ENCODE measurements at places on chromosomes 13 and 19. TPM values are rescaled to one million over a fixed set of nuclear protein-coding genes. Genes with fewer than 3 reads are reported as not detected.
A peak's percentile ranks its signal among the peaks of the same experiment; 100 is the strongest.

GRCh38 chr13:35598790-35599369 lies 122.4 kb upstream of the MAB21L1 start:
- peak overlapping the region; percentile 33 for H3K27ac ChIP-seq
- DNase-seq = no peak
- H3K36me3 ChIP-seq = no peaks in the 10 kb centered on the region
- no peaks in the 10 kb centered on the region for H3K27me3 ChIP-seq

DNA sequence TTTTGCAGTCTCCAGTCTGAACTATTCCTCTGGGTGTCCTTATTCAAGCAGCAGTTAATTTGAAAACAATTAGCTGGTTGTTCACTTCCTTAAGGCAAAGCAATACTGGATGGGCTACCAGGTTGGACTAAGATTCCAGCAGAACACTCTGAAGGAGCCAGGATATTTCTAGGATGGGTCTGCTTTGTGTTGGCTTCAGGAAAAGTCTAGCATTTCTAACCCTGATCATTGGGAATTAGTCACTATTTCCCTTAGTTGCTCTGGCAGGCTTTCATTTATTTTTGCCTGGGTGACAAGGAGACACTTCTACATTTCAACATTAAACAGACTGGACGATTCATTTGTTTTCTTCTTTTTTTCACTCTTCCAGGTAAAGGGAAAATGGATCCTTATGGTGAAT lies 228.4 kb downstream of the ENOX1 start:
- H3K4me3 ChIP-seq = no peak overlapping the region
- peak overlapping the region; percentile 23 for H3K27ac ChIP-seq
- no peak for DNase-seq
- H3K36me3 ChIP-seq = no peaks in the 10 kb centered on the region
- H3K4me1 ChIP-seq = no peaks in the 10 kb centered on the region

GRCh38 chr13:44340508-44340907 lies 33.1 kb upstream of the SERP2 start:
- H3K27me3 ChIP-seq = no peaks in the 10 kb centered on the region
- no peak for DNase-seq
- H3K27ac ChIP-seq = no peak overlapping the region
- H3K4me1 ChIP-seq = no peaks in the 10 kb centered on the region
- H3K36me3 ChIP-seq = no peaks in the 10 kb centered on the region

- H3K4me3 ChIP-seq = no peak overlapping the region
- H3K36me3 ChIP-seq = no peaks in the 10 kb centered on the region
- H3K27me3 ChIP-seq = peaks cover 19% of the 10 kb centered on the region
- H3K27ac ChIP-seq = no peak overlapping the region
- peaks cover 9% of the 10 kb centered on the region for H3K4me1 ChIP-seq
These were observed 4.6 kb upstream of the PLPP2 start for GRCh38 chr19:295687-296370.

DNA sequence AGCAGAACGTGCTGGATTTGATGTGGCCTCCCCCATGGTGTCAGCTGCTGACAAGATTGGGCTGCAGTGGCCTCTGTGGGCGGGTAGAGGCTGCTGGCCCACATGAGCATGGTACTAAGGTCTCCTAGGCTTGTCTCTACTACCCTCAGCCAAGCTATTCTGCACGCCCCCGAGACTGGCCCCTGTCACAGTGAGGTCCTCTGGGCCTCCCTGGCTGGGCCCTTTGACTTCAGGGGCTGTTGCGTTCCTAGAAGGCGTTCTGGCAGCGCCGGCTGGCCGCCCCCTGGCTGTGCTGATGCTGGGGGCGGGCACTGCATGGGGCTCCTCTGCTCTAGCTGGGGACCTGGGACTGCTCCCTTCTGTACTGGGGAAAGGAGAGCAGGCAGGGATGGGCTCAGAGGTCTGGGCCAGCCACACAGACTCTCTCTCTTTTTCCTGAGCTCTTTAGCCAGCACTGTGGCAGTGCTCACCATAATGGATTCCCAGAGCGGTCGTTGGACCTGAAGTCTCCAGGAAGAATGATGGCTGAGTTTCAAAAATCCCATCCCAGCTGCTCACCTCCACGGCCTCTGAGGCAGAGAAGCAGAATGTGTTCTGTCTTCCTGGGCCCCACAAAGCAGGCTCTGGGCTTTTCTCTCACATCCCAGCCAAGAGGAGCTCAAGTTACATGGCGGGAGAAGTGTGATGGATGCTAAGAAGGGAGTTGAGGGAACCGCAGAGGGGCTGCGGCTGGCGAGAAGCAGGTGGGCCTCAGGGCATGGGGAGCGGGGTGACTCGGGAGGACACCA lies 32.3 kb downstream of the TSSK6 start:
- H3K27ac ChIP-seq = no peak overlapping the region
- peaks cover 19% of the 10 kb centered on the region for H3K4me1 ChIP-seq
- no peaks in the 10 kb centered on the region for H3K27me3 ChIP-seq

DNA sequence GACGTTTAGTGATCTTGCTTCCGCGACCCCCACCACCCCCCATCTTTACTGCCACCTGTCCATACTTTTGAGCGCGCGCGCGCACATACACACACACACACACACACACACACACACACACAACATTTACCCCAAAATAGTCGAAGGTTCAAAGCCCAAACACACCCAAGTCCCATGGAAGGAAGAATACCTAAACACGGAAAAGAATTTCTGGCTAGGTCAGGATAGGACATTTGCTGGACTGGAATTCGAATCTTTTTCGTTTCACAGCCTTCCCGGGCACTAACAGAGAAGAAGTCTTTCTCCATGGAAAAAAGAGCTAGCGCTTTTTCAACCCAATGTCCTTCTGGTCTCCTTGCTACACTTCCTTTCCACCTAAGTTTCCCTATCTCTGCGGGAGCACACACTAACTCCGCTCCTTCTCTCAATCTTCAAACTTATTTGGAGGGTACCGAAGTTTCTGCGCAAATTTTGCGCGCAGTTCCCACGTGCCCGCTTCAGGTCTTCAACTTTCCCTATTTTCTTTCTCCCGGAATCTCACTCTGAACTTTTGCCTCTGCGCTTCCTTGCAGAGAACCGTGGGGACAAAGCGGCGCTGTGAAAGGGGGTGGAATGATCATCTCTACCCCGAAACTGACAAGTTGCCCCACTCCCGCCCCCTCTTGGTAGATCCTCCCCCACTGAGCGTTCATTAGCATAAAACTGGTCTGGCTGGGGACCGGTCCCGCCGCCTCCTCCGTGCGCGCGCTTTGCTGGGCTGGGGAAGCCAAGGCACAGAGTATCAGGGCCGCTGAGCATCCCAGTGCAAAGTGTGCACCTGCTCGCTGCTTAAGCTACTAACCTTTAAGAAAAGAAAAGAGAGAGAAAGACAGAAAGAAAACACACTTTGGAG lies 2.7 kb downstream of the DACH1 start:
- peak overlapping the region; percentile 93 for H3K27ac ChIP-seq
- DNase-seq = peak; percentile 65
- H3K36me3 ChIP-seq = no peaks in the 10 kb centered on the region
- no peaks in the 10 kb centered on the region for H3K27me3 ChIP-seq

DNA sequence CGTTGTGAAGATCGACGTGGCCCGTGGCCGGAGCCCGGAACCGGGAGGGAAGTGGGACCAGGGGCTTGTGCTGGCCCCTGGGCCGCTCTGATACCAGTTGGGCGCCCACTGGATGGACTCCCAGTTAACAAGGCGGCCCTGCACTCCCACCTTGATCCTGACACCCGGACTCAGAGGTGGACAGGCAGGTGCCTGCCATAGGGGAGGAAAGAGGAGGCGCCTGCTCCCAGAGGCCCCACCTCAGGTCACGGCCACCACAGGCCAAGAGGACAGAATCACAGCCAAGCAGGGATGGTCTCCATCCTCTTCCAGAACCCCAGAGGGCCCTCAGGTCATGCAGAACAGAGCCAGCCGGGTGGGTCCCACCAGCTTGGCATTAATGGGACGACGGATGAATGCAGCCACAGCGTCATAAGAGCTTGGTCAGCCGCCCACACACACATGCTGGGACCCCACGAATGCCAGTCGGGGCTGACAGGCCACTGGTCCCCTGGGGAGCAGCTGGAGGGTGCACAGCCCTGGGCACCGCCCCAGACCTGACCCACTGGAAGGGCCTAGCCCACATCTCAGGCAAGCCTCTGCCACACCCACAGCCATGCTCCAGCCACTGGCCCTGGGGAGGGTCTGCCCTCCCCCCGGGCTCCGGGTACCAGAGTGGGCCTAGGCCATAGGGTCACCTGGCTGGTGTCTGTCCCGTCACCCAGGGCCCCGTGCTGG lies 9.6 kb upstream of the KLF16 start:
- no peaks in the 10 kb centered on the region for H3K27me3 ChIP-seq
- peaks cover 37% of the 10 kb centered on the region for H3K4me1 ChIP-seq
- H3K27ac ChIP-seq = peak overlapping the region; percentile 94
- DNase-seq = no peak

GRCh38 chr13:47549219-47549752 lies 451.8 kb downstream of the SUCLA2 start:
- no peaks in the 10 kb centered on the region for H3K4me1 ChIP-seq
- H3K4me3 ChIP-seq = no peak overlapping the region
- no peaks in the 10 kb centered on the region for H3K27me3 ChIP-seq
- DNase-seq = no peak
- no peaks in the 10 kb centered on the region for H3K36me3 ChIP-seq

GRCh38 chr13:67258482-67258881 lies 28.3 kb upstream of the PCDH9 start:
- no peak overlapping the region for H3K4me3 ChIP-seq
- DNase-seq = no peak
- H3K36me3 ChIP-seq = no peaks in the 10 kb centered on the region
- H3K27me3 ChIP-seq = no peaks in the 10 kb centered on the region
- no peak overlapping the region for H3K27ac ChIP-seq

DNA sequence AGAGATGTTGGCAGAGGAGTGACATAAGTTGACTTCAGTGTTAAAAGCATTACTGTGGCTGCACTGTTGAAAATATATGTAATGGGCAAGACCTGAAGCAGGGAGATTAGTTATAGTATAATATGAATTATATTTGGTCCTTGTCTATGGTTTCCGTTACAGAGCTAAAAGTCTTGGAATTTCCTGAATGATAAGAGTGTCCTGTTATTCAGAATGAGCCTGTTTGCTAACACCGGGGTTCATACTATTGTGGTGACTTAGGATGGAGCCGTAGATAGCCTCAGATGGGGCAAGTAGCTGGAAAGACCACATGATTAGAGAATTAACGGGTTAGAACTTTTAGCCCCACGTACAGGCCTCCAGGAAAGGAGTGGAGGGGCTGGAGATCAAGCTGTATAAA lies 5.7 kb downstream of the USPL1 start:
- no peak overlapping the region for H3K4me3 ChIP-seq
- H3K27ac ChIP-seq = no peak overlapping the region
- no peaks in the 10 kb centered on the region for H3K27me3 ChIP-seq
- H3K4me1 ChIP-seq = peaks cover 39% of the 10 kb centered on the region

- H3K27ac ChIP-seq = no peak overlapping the region
- H3K36me3 ChIP-seq = no peaks in the 10 kb centered on the region
- H3K4me3 ChIP-seq = no peak overlapping the region
- H3K4me1 ChIP-seq = peaks cover 11% of the 10 kb centered on the region
These were observed 554.1 kb downstream of the KCTD12 start for GRCh38 chr13:76331943-76332712.

Gene SHD
- not detected for total RNA-seq

Gene CFD
- total RNA-seq = 33.8 TPM

Gene ENOX1
- 10.0 TPM for total RNA-seq

Gene TEAD2
- total RNA-seq = 45.4 TPM

Gene ANGPTL8
- total RNA-seq = not detected

Gene CBY2
- not detected for total RNA-seq
